ENCODE measurements at places on chromosomes 1 and 21.

DNA sequence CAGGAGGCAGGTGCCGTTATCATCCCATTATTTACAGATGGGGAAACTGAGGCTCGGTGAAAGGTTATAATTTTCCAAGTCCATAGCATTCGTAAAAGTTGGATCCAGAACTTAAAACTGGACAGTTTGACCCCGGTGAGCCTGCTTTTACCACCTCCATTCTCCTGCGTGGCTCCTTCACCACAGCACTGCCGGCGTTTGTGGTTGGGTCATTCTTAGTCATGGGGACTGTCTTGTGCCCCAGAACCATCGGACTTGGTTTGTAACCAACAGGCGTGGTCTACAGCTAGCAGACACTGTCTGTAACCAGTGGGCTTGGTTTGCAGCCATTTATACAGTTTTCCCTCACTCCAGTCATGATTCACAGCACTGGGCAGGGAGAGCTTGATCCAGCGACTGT lies 511.3 kb downstream of the NPHP4 start:
- DNase-seq: no peak
- H3K4me1 ChIP-seq: peaks cover 8% of the 10 kb centered on the region
- H3K4me3 ChIP-seq: no peak overlapping the region
- H3K27me3 ChIP-seq: no peaks in the 10 kb centered on the region

GRCh38 chr1:175089136-175089718 lies 21.6 kb downstream of the TNN start:
- H3K4me1 ChIP-seq: no peaks in the 10 kb centered on the region
- no peak overlapping the region for H3K4me3 ChIP-seq
- H3K27me3 ChIP-seq: no peaks in the 10 kb centered on the region
- DNase-seq: no peak

DNA sequence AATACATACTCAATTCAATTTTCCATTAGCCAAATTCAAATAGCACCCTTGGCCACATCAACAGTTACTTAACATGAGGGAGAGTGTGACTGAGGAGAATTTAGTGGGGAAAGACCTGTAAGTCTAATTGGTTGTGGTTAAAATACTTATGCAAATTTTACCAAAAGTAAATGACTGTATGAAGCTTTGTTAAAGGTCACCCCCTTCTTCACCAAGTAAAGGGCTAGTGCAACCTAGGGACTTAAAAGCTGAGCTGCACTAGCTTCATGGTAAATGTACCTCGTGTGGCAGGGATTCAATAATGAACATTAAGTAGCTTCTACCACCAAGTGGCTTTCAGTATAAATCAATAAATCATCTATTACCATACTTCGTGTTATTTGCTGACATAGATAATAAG lies 372.0 kb downstream of the NTNG1 start:
- no peaks in the 10 kb centered on the region for H3K4me1 ChIP-seq
- no peak overlapping the region for H3K27ac ChIP-seq
- no peak for DNase-seq
- no peak overlapping the region for H3K4me3 ChIP-seq
- no peaks in the 10 kb centered on the region for H3K36me3 ChIP-seq

DNA sequence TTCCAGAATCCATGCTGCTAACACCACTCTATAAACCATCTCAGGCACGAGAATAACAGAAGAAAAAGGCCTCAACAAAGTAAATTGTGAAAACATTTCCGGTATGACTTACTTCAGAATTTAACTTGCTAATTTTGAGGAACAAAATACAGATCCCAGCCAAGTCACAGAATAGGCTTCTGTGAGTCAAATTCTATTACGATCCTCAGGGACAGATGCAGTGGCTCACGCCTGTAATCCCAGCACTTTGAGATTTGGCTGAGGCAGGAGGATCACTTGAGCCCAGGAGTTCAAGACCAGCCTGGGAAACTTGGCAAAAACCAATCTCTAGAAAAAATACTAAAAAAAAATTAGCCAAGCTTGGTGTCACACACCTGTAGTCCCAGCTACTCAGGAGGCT lies 8.8 kb upstream of the CCDC27 start:
- no peak for DNase-seq
- H3K4me1 ChIP-seq: no peaks in the 10 kb centered on the region
- H3K27me3 ChIP-seq: no peaks in the 10 kb centered on the region
- H3K27ac ChIP-seq: no peak overlapping the region

Measured in tibial nerve (tissue), 4 donors.